ENCODE measurements at places on chromosomes 4 and X.

DNA sequence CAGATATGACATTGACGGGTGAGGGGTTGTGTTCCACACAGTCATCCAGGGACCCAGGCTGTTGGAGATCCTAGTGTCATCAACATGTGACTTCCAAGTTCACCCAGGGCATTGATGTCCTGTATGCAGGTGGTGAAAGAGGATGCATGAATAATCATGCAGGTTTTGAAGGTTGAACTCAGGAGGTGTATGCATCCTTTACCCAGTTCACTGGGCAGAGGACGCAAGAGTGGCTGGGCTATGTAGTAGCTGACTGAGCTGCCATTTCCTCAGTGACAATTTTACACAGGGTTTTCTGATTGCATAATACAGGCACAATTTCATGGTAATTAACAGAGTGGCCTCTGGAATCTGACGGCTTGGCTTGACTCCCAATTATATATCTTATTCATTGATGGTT is 323.0 kb downstream of the HS3ST1 start:
- DNase-seq: no peak

- no peak for DNase-seq
These were observed 203.0 kb downstream of the AFAP1 start for GRCh38 chr4:7736436-7737267.

- DNase-seq: peak; percentile 32
These were observed 602.2 kb downstream of the IL15 start for GRCh38 chr4:142238589-142238988.

- DNase-seq: no peak
These were observed 448.9 kb upstream of the AMOT start for GRCh38 chrX:113289503-113289902.

DNA sequence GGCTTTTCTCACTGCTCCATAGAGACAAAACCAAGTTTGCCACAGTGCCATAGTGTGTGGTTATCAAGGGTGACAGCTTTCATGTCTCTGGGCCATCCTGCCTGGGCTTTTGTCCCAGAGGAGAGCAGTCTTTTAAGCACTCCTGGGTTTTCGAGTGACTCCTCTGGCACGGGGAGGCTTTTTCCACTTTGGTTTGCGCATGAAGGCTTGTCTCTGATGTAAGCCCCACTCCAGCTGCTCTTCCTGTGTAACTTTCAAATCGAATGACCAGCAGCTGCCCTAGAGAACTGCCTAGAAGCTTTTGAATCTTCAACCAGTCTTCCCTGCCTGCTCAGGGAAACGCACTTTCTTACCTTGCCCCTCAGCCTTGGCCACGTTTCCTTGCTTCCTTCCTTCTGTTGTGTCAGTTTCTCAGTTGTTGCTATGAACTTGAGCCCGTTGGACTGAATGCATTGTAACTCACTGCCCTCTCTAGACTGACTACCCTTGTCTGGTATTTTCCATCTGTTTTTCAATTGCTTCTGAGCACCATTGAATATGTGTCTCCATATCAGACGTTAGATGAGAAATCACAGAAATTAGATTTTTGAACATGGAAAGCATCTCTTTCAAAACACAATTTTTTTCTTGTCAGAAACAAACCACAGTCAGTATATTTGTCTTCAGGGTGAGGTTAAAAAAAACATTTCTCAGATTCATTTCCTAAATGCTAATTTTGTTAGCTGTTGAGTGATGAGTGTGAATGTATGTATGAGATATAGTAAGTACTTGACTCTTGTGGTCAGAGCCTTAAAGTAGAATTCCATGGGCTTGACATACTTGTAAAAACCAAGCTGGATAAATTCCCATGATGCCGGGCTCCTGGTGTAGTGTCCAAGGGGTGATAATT is 45.3 kb downstream of the SLC9A6 start:
- peak; percentile 82 for DNase-seq

GRCh38 chr4:77433418-77433733 is 172.2 kb upstream of the CXCL13 start:
- DNase-seq: peak; percentile 3

DNA sequence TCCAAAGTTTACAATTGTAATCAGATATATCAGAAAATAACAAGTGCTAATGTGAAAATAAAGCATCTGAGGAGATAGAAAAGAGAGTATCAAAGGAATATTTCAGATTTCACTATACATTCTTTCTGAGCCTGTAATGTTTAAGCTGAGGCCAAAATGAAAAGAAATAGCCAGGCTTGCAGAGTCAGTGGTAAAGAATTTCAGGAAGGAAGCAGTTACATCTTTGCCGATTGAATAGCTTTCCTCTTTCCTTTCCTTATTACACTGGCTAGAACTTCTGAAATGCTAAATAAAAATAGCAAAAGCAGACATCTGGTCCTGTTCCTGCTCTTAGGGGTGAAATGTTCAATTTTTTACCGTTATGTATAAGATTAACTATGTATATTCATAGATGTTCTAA is 1441.6 kb upstream of the PCDH7 start:
- DNase-seq: peak; percentile 23

DNA sequence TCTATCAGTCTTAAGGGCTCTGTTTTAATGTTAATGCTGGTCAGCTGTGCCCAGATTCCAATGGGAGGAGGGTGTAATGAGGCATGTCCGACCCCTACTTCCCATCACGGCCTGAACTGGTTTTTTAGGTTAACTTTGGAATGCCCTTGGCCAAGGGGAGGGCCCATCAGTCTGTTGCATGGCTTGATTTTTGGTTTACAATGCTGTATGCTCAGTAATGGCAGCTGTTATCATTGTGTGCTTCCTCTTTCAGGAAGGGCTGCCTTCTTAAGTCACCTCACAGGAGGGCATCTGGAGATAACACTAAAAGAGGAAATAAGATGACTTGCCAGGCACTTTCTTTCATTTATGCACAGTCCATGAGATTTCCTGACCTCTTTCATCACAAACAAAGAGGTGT is 36.3 kb downstream of the ATXN3L start:
- no peak for DNase-seq

DNA sequence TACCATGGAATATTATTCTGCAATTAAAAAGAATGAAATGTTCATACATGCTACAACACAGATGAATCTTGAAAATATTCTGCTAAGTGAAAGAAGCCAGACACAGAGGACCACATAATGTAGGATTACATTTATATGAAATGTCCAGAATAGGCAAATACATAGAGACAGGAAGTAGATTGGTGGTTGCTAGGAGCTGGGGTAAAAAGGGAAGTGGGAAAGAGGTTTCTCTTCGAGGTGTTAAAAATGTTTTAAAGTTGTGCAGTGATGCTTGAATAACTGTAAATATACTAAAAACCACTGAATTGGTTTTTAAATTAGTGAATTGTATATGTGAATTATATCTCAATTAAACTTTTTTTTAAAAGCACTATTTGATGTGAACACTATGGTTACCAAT is 3.6 kb upstream of the NXT2 start:
- DNase-seq: no peak

GRCh38 chr4:183409934-183410333 is 34.5 kb upstream of the CDKN2AIP start:
- no peak for DNase-seq

Measured in fibroblast of skin of left quadriceps (primary cell).